ENCODE measurements at places on chromosomes 3 and 15. TPM values are rescaled to one million over a fixed set of nuclear protein-coding genes. Genes with fewer than 3 reads are reported as not detected.

Gene MRPS11
- total RNA-seq = 71.7 TPM

Gene MST1R
- total RNA-seq = 1.5 TPM

Gene ZNF80
- total RNA-seq = not detected

Gene INAFM2
- total RNA-seq = 24.1 TPM

Gene MEX3B
- total RNA-seq = 18.2 TPM

Gene CEMIP
- total RNA-seq = not detected

Gene ZNF502
- 4.1 TPM for total RNA-seq

Gene P2RY1
- total RNA-seq = 1.7 TPM

Gene C3orf80
- not detected for total RNA-seq

Gene C3orf85
- total RNA-seq = not detected

Gene MCTP2
- 0.75 TPM for total RNA-seq

Gene STAB1
- 340 TPM for total RNA-seq

Gene IQGAP1
- 244 TPM for total RNA-seq

Gene FAM107A
- 10.7 TPM for total RNA-seq

Gene CACNA2D3
- not detected for total RNA-seq

Gene RAMAC
- 14.1 TPM for total RNA-seq

Gene SAMMSON
- not detected for total RNA-seq

Gene AP4E1
- total RNA-seq = 10.1 TPM

Gene LEKR1
- total RNA-seq = 0.21 TPM

Gene DUOXA2
- not detected for total RNA-seq

Gene SLC22A13
- total RNA-seq = 0.44 TPM

Gene MYLK
- 17.2 TPM for total RNA-seq

Gene DUOX2
- total RNA-seq = not detected

Gene MAPK6
- total RNA-seq = 35.7 TPM

Gene STT3B
- total RNA-seq = 114 TPM

Gene RAB6B
- 6.7 TPM for total RNA-seq

Gene XYLB
- total RNA-seq = 6.1 TPM

Gene CYP8B1
- total RNA-seq = not detected

Gene GRIP2
- total RNA-seq = not detected

Gene GLDN
- not detected for total RNA-seq

Gene SERINC4
- not detected for total RNA-seq

Gene CLDN1
- total RNA-seq = 0.27 TPM

Gene TGM5
- not detected for total RNA-seq

Gene HTR3E
- total RNA-seq = not detected

Gene TGM4
- total RNA-seq = 0.24 TPM

Gene CCDC66
- total RNA-seq = 20.7 TPM

Gene SKIC8
- total RNA-seq = 49.0 TPM

Gene STRC
- total RNA-seq = not detected

Gene POLQ
- 10.8 TPM for total RNA-seq

Gene SH2D7
- not detected for total RNA-seq

Gene ZNF660
- 1.5 TPM for total RNA-seq

Gene CACNA1D
- not detected for total RNA-seq

Gene GRK7
- not detected for total RNA-seq

Gene TAGLN3
- not detected for total RNA-seq

Gene CRYGS
- 3.8 TPM for total RNA-seq

Gene ECE2
- total RNA-seq = not detected

Gene BMF
- total RNA-seq = 13.9 TPM

Gene C15orf62
- 0.38 TPM for total RNA-seq

Measured in endothelial cell of umbilical vein (primary cell).